ENCODE measurements at places on chromosomes 5 and 9.

- no peak for DNase-seq
These were observed 39.9 kb downstream of the KIF4B start for GRCh38 chr5:155053501-155053900.

- no peak for DNase-seq
These were observed 409.8 kb downstream of the BNC2 start for GRCh38 chr9:16460696-16461095.

DNA sequence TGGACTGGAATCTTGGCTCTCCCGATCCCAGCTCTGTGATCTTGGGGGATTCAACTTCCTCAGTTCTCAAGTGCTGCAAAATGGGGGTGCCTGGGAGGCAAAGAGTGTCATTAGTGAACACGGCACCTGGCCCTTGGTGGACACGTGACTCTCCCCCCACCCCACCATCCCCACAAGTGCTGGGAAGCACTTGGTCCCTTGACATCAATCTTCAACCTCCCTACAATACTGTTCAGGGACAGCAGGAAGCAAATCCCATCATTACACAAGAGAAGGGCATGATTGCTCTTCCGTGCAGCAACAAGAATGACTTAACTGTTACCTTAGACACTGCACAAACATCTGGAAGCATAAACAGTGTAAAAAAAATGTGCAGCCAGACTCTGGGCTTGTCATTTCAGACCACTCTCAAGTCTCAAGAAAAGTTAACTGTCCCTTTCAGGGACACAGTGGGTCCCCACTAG is 61.4 kb downstream of the PSMB7 start:
- DNase-seq = peak; percentile 73

GRCh38 chr5:143404416-143405062 is 1.1 kb upstream of the NR3C1 start:
- DNase-seq = peak; percentile 96

All from choroid plexus epithelial cell (primary cell).